Stimulated activated CD4-positive, alpha-beta T cell treated with anti-CD3 and anti-CD28 coated beads, TNF-alpha, amount 100 ng/mL, for 48 hours (primary cell): ENCODE measurements at places on chromosomes 11 and 22.

GRCh38 chr11:70790671-70791300 is 392.5 kb downstream of the CTTN start:
- no peak for DNase-seq

- DNase-seq, result no peak
These were observed 127.8 kb upstream of the PLET1 start for GRCh38 chr11:112388496-112388895.

DNA sequence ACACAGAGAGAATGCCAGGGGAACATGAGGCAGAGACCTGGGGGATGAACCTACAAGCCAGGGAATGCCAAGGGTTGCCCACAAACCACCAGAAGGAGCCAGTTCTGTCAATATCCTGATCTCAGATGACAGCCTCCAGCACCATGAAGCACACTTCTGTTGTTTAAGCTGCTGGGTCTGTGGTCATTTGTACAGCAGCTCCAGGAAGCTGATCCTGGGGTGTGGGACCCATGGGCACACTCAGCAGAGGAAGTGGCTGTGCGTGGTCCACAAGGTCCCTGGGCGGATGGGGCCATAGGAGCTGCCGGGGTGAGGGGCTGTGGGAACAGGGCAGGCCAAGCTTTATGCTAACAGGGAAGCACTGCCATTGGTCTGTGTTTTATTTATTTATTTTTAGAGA is 12.1 kb downstream of the PPM1F start:
- no peak for DNase-seq

GRCh38 chr22:39013942-39014722 is at the start of gene APOBEC3C:
APOBEC3C (plus strand) TSS chr22:39014257; CDS start chr22:39014363, 106 bp downstream.
- peak; percentile 73 for DNase-seq

DNA sequence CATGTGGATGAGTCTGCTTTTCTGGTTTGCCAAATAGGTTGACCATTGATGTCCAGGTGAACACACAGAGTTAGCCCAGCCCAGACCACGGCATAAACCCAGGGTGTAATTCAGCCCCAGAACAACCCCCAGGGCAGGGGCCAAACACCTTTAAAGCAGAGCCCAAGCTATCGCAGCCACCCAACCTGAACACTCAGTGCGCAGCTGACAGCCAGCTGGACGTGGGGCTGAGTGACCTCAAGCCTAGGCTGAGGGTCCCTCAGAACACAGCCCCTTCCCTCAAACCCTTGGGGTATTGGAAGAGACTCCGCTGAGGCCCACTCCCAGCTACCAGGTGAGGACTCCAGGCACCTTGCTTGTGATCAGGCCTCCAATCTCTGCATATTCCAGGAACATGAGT is 161.5 kb upstream of the NECTIN1 start:
- no peak for DNase-seq

DNA sequence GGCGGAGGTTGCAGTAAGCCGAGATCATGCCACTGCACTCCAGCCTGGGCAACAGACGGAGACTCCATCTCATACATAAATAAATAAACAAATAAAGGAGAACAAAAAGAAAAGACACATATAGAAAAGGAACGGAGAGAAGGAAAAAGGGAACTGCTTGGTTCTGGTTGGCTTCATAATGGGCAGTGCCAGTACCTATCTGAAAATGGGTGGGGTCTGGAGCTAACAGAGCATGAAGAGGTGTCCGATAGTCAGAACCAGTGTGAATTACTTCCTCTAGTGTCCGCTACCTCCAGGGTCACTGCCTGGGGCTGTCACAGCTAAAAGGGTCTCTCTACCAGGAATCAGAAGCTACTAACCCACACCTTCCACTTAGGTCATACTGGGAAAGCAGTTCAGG is 27.2 kb upstream of the TTC28 start:
- DNase-seq, result no peak

DNA sequence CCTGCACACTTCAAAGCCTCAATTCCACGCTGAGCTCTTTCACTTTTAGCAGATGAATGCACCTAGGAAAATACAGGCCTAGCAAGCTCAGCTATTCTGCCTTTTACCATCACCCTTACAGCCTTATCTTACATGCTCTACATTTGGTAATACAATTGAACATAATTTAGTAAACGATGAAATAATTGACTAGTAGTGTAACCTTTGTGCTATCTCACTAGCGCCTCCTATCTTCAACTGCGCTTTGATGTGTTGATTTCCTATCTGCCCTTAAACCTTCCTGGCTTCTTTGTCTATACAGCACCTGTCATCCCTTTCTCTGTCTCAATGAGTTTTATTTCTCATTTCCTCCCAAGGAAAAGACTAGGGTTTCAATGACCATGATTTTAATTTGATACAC is 149.7 kb downstream of the LRRC4C start:
- no peak for DNase-seq

DNA sequence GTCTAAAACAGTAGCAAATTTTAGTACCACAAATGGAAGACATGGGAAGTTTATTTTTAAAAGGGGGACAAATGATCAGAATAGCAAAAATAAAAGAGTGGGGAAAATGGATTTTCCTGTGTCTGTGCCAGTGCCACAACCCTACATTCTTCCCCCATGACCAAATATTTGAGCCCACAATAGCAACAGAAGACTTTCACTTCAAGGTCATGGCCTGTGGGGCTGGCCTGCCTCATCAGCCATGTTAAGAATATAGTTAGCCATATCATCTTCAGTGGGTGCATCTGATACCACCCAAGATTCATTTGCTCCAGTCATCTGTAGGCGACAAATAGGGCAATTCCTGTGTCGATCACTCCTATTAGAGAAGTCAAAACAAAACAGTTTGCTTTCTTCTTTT is 26.3 kb downstream of the RNF141 start:
- no peak for DNase-seq

DNA sequence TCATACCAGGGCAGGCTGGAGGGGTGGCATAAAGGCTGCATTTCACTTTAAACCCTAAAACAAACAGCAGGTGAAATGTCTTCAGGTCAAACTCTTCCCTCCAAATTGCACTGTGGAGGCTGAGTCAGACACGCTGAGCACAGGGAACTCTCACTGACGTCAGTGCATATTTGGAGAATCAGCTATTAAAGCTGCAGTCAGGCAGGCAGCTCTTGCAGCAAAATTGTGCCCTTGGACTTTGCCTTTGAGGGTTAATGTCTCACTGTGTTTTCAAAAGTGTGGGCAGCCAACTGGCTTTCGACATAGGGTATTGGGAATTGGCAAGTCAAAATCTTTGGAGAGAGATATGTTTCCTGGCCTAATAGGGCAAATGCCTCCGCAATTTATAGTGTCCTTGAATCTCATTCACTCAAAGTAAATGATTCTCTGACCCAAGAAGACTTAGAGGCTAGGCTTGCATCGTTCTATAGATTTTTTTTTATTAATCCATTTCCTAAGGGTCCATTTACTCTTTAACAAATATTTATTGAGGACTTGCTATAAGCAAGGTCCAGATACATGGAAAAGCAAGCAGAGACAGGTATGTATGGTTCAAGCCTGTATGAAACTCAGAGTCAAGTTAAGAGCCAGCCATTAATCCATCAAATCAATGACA is 27.7 kb upstream of the SMCO4 start:
- no peak for DNase-seq

GRCh38 chr11:133840479-133840941 is 4.8 kb downstream of the SPATA19 start:
- DNase-seq, result no peak

DNA sequence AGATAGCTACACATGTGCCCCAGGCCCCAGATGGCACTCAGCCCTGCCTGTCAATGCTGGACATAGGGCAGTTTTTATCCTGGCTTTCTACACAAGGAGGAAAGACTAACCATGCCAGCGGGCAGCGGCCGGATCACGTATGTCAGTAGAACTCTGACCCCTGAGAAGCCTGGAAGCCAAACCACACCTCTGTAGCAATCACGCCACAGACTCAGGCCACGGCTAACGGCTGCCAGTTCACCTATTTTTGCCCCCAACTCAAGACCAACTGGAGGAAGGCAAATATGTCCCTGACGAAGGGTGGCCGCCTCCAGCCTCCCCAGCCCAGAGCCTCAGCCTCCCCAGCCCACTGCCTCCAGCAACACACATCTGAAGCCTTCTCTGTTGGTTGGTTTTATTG is 7.2 kb upstream of the CD81 start:
- DNase-seq, result no peak

- DNase-seq, result no peak
These were observed 5.4 kb downstream of the SFI1 start for GRCh38 chr22:31501738-31502137.

GRCh38 chr11:68213555-68214172 is 568 bp upstream of the KMT5B start:
- DNase-seq, result peak; percentile 69

DNA sequence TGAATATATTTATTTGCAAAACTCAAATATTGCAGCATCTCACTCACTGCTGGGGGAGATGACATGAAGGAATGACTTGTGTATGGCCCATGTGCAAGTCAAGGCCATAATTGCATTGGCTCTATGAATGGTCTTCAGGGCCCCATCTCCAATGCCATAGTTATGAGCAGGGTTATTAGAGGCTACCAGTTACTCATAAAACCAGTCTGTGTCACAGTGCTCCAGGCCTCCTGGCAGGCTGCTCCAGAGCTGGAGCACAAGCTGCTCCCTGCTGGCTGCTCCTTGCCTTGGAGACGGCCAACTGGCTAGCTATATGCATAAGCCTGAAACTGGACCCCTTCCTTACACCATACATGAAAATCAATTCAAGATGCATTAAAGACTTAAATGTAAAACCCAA is 145.7 kb downstream of the TRPC6 start:
- no peak for DNase-seq

DNA sequence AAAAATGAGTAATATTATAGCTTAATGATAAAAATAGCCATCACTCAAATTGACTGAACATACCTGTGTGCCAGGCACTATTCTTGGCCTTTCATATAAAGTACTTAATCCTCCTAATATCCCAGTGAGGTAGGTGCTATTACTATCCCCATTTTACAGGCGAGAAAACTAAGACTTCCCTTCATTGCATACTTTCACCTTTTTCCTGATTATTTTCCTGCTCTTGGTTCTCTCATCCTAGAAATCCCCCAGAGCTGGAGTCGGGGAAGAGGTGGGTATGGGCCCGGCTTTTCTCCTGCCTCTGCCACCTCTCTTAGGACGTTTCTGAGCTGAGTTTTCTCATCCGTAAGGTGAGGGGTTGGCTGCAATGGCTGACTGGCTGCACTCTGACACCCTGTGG is 2.2 kb downstream of the NPTXR start:
- no peak for DNase-seq

DNA sequence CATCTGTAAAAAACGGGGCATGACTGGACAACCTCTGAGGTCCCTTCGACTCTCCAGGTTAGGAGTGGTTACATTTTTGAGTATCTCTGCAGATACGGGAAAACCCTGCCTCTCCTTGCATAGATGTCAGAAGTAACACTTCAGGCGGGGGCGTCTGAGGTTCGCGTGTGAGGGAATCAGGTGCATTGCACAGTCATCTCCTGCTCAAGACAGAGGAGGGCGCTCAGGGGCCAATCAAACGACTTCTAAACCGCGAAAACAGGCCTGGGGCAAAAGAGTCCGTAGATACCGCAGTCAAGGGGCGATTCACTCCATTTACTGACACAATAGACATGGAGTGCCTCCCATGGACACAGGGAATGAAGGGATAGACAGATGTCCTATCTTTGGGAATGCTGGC is 31.7 kb downstream of the KIRREL3 start:
- no peak for DNase-seq

- no peak for DNase-seq
These were observed 50.6 kb downstream of the C11orf58 start for GRCh38 chr11:16789063-16789420.

GRCh38 chr22:39135092-39135896 is 17.2 kb downstream of the CBX7 start:
- no peak for DNase-seq

- DNase-seq, result no peak
These were observed 19.5 kb upstream of the NTM start for GRCh38 chr11:131350872-131351271.

DNA sequence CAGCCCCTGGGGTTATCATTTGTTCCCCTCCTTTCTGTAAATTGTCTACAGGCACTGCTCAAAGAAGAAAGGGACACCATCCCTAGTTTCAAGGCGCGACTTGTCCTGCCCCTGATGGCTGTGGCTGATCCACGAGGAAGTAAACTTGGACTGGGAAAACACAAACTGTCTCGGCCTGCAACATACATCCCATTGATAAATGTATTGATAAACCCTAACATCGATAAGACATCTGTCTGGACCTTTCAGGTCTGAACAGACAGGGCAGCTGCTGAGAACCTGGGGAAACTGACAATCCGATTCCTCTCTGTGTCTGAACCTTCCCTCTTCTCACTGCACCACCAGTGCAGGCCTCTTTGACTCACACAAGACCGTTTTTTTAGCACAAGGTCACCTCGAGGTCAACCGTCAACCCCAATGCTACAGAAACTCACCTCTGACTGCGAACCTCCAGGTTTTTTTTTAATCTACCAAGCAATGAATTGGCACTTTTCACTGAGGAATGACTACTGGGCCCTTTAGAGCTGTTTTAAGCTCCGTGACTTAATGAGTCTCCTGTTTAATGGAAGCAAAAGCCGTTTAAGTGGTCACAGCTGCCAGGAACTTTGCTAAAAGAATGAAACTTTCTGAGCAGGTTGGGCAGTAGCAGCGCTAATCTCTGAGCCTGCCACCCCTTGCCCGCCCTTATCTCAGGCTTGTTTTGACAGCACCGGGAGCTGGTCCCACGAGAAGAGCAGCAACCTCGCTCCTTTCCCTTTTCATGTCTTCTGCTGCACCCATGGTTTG is 203.8 kb upstream of the TMEM45B start:
- DNase-seq, result no peak

- no peak for DNase-seq
These were observed 2.8 kb downstream of the MALAT1 start for GRCh38 chr11:65501472-65502273.

- DNase-seq, result no peak
These were observed 36.6 kb downstream of the MPPED2 start for GRCh38 chr11:30549565-30549964.

DNA sequence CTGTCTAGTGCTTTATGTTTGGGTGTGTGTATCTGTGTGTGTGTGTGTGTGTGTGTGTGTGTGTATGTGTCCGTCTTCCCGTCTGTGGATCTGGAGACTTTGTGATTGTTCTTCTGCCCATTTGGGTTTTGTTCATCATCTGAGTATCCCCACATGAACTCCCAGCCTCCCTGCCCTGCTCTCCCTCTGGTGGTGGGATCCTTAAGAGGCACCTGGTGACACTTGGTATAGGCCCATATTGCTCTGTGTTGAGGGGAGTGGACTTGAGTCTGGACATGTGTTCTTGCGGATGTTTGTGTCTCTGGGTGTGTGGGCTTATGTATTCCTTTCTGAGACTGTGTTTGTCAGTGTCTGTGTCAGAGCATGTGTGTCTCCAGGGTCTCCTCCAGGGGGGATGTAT is 15.3 kb downstream of the RCOR2 start:
- no peak for DNase-seq

GRCh38 chr11:65584723-65585171 is 8.9 kb downstream of the EHBP1L1 start:
- no peak for DNase-seq
